NAMALWA (cell line): ENCODE measurements at places on chromosomes 4 and X.

- DNase-seq: no peak
These were observed 56.6 kb downstream of the LARP7 start for GRCh38 chr4:112693507-112693906.

GRCh38 chr4:41014158-41014557, 200.2 kb downstream of the APBB2 start:
- no peak for DNase-seq

- DNase-seq: peak; percentile 45
These were observed 48.6 kb downstream of the DCLK2 start for GRCh38 chr4:150126864-150127203.

GRCh38 chrX:137848266-137848905, 282.5 kb downstream of the ZIC3 start:
- DNase-seq: no peak

DNA sequence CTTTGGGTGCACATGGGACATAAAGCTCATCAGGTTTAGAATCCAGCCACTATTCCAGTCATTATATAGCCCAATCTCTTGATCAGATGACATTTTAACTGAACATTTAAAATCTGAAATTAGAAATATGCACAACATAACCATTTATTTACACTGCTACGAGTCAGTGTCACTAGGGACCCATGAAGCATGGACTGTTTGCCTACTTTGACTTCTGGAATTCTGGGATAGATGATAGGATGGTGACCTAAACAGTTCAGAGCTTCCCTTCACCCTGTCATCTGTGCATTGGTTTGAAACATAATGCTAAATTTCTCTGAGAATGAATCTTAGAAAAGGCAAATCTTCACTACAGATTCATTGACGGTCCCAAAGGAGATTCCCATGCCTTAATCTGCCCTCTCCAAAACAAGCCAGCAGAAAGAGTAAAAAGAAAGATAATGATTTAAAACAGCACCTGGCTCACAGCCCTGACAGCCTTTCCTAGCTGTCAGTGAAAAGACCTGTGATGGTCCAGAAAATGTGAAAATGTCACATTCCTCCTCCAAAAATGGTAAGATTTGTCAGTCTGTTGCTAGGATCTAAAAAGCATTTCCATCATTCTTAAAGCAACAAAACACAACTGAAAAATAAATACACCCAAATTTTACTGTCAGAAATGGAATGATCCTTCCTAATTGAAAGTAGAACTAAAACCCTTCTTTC, 18.9 kb upstream of the HERC3 start:
- no peak for DNase-seq

DNA sequence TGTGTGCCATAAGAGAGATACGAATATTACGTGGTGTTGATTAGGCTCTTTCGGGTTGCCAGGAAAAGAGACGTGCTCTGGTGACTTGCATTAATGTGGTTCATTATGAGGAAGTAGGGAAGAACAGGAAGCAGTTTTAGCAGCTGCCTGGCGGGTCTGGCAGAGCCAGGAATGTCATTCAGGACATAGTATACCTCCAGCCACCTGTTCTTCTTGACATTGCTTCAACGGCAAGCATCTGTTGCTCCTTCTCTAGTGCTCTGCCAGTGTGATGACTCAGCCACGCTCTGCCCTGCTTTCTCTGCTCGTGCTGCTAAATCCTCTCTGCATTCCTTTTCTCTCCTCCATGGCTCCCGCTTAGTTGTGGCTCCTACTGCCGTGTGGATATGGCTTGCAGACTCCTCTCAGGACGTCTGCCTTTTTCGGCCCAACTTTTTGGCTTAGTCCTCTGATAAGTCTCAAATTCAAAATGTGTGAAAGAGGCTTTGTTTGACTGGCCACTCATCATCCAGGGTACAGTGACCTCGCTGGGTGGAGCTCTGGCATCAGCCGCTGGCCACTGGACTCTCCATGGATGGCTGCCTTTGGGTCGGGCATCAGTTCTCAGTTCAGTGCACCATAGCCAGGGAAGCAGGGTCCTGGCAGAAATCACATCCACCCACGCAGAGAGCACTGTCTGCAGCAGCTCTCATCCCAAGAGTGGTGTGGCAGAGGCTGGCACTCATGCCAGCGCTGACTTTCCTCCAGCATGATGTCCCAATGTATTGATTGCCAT, 89.3 kb upstream of the KLF3 start:
- DNase-seq: no peak

DNA sequence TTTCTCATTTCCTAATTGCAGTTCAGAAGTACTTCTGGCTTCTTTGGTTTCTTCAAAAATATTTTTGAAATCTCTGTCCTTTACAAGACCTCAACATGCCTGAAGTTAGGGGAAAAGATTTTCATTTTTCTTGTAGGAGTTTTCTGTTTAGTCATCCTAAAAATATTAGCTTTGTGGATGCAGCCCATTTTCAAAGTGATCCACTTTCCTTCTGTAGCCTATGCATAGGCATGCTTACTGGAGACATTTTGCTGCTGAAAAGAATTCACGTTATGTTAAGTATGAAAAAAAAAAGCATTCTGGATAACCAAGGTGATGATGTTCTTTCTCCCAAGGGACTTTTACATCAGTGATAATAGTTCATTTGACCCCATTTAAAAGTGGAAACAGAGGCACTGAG, 245.6 kb downstream of the THOC2 start:
- DNase-seq: no peak

GRCh38 chrX:21493226-21493830, 119.1 kb downstream of the CNKSR2 start:
- DNase-seq: no peak

DNA sequence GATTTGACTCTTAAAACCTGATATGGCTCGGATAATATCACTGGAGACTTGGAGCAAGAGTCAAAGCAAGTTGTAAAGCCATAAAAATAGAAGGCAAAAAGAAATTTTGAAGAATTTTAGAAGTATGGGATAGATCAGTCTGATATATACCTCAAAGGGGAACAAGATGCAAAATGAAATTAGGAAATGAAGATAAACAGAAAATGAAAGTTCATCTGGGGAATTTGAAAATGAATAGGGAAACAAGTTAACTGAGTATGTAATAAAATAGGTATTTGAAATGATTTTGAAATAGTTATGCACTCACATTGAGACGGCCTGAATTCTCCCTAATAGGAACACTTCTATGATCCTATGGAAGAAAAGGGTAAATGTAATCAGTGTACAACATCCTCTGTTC, 5.7 kb downstream of the CYP2U1 start:
- DNase-seq: no peak

- DNase-seq: no peak
These were observed 389.7 kb downstream of the SPRY1 start for GRCh38 chr4:123786163-123786915.

GRCh38 chrX:142446349-142446748, 241.3 kb upstream of the MAGEC2 start:
- no peak for DNase-seq

DNA sequence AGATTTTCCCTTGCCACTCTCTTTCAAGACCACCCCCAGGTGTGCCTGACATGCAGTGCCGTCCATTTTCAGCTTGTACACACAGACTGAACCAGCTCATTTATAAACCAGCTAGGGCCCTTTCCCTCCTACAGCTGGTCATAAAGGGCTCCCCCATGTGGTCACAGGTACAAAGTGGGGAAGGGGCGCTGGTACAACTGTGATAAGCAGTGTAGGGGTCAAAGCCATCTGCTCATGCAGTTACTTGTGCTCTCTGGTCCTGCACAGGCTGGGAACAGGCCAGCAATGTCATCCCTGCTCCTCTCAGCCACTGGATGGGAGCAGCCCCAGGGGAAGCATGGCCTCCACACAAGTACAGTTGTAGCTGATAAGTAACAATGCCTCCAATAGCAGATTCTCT, 20.6 kb downstream of the GABRQ start:
- DNase-seq: peak; percentile 12

- no peak for DNase-seq
These were observed 1575.3 kb upstream of the AGA start for GRCh38 chr4:179017581-179017980.

GRCh38 chr4:7694324-7694723, 245.3 kb downstream of the AFAP1 start:
- no peak for DNase-seq

GRCh38 chr4:174357321-174357720, 73.6 kb downstream of the CEP44 start:
- no peak for DNase-seq
